ENCODE measurements at places on chromosomes 6 and 20. TPM values are rescaled to one million over a fixed set of nuclear protein-coding genes. Genes with fewer than 3 reads are reported as not detected.

- H3K4me1 ChIP-seq = no peaks in the 10 kb centered on the region
- DNase-seq = no peak
- no peaks in the 10 kb centered on the region for H3K36me3 ChIP-seq
- no peaks in the 10 kb centered on the region for H3K27me3 ChIP-seq
Measured at GRCh38 chr6:26375270-26375669, 7.6 kb upstream of the BTN2A2 start.

DNA sequence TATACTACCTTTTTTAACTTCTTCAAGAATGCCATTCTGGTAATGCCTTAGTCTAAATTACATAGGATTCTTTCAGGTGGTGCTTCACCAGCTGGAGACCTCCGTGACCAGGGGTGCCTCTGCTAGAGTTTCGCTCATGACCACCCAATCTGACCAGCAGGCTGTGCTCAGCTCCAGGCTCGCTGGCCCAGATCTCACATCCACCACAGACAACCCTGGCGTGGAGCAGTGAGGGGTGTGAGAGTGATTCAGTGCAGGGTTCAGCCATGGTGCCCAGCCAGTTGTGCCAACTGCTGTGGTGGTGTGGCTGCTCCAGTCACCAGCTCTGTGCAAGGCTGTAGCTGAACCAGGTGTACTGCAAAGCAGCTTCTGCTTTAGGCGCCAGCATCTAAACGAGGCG lies 198.6 kb downstream of the MMUT start:
- H3K4me3 ChIP-seq = no peak overlapping the region
- H3K27ac ChIP-seq = no peak overlapping the region
- no peak for DNase-seq
- H3K4me1 ChIP-seq = no peaks in the 10 kb centered on the region

DNA sequence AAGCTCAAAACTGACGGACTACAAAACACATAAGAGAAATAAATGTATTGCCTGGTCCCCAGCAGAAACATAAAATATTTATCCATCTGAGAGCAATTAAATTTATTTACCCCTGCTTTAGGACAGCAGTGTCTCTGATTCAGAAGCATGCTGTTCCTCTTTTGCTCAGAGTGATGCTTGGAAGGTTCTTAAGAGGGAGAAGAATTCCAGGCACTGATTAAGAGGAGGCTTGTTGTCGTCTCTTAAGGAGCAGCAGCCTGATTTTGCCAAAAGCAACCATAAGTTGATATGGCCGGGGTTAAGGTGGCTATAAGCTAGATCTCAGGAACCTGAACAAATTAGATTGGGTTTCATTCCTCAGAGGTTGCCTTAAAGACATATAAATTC lies 25.8 kb downstream of the CAP2 start:
- H3K27ac ChIP-seq = peak overlapping the region; percentile 98
- H3K36me3 ChIP-seq = peaks cover 5% of the 10 kb centered on the region
- H3K4me3 ChIP-seq = no peak overlapping the region
- no peaks in the 10 kb centered on the region for H3K27me3 ChIP-seq
- no peak for DNase-seq

The KIAA1755 gene
- 0.38 TPM for total RNA-seq

The XKR7 gene
- not detected for total RNA-seq

- peaks cover 4% of the 10 kb centered on the region for H3K27me3 ChIP-seq
- no peak for DNase-seq
Measured at GRCh38 chr6:34005901-34006531, 139.9 kb downstream of the GRM4 start.

- H3K4me1 ChIP-seq = no peaks in the 10 kb centered on the region
- no peaks in the 10 kb centered on the region for H3K27me3 ChIP-seq
- no peak overlapping the region for H3K4me3 ChIP-seq
- DNase-seq = no peak
Measured at GRCh38 chr6:157282284-157282683, 41.0 kb downstream of the TMEM242 start.

DNA sequence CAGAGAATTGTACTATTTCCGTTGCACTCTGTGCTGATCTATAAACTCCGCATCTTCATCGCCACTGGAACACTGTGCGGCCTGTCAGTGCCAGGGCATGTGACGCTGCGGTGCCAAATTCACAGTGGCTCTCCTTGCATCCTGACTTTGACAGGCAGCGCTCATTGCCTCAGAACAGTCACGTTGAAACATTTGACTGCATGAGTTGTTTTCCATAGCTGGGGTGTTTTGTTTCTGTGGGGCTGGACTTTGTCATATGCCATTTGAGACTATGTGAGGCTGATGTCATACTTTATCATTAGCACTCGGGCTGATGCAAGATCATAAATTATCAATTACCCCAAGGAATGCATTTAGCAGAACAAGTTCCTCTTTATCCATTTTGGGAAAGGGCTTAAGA lies 32.7 kb downstream of the CFAP61 start:
- H3K27ac ChIP-seq = peak overlapping the region; percentile 96
- no peaks in the 10 kb centered on the region for H3K27me3 ChIP-seq
- peak; percentile 97 for DNase-seq
- peak overlapping the region; percentile 47 for H3K4me3 ChIP-seq

- no peak overlapping the region for H3K27ac ChIP-seq
- H3K27me3 ChIP-seq = no peaks in the 10 kb centered on the region
- H3K4me1 ChIP-seq = no peaks in the 10 kb centered on the region
Measured at GRCh38 chr6:139925894-139926641, 551.6 kb upstream of the CITED2 start.

The KCNB1 gene
- total RNA-seq = 7.6 TPM

The MUC22 gene
- total RNA-seq = 0.24 TPM

The GPLD1 gene
- total RNA-seq = 0.07 TPM

GRCh38 chr6:157091856-157092460 lies 231.4 kb downstream of the TMEM242 start:
- no peak for DNase-seq
- H3K27me3 ChIP-seq = no peaks in the 10 kb centered on the region
- no peak overlapping the region for H3K27ac ChIP-seq
- peaks cover 24% of the 10 kb centered on the region for H3K4me1 ChIP-seq
- no peak overlapping the region for H3K4me3 ChIP-seq

The CUTA gene
- total RNA-seq = 116 TPM

GRCh38 chr20:24767623-24768100 lies 181.4 kb upstream of the CST7 start:
- no peak overlapping the region for H3K4me3 ChIP-seq
- H3K36me3 ChIP-seq = no peaks in the 10 kb centered on the region
- H3K27me3 ChIP-seq = no peaks in the 10 kb centered on the region
- H3K4me1 ChIP-seq = no peaks in the 10 kb centered on the region

DNA sequence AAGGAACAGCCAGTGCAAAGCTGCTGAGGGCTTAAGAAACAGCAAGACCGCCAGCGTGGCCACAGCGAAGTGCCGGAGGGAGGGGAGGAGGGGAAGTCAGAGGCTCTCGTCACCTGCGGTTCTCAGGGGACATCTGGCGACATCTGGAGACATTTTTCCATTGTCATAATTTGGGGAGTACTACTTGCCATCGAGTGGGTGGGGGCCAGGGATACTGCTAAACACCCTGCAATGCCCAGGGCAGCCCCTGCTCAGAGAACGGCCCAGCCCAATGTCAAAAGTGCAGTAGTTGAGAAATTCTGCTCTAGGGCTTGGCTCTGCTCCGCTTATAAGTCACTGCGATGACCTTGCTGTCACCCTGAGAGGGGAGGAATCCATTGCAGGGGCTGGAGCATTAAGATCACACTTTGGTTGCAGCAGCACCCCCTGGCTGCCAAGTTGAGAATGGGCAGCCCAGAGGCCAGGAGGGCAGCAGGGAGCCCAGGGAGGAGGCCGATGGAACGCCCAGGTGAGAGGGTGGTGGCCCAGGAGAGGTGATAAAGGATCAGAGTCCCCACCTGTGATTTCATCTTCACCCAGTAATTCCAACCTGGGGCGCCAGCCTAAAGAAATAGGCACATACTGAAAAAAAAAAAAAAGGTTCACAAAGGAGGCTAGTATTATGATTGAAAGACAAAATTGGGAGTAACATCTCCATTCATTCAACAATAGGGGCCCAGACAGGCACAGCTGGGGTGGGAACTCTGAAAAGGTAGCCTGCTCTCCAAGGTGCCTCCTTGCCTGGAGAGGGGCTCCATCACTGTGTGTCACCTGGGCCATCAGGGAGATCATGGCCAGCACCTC lies 218.2 kb downstream of the BMP7 start:
- no peaks in the 10 kb centered on the region for H3K27me3 ChIP-seq
- no peak overlapping the region for H3K27ac ChIP-seq
- no peaks in the 10 kb centered on the region for H3K36me3 ChIP-seq
- H3K4me1 ChIP-seq = no peaks in the 10 kb centered on the region

- no peak overlapping the region for H3K4me3 ChIP-seq
- no peak overlapping the region for H3K27ac ChIP-seq
- H3K27me3 ChIP-seq = no peaks in the 10 kb centered on the region
- H3K4me1 ChIP-seq = no peaks in the 10 kb centered on the region
Measured at GRCh38 chr6:84876723-84877514, 112.5 kb upstream of the TBX18 start.

- no peak overlapping the region for H3K27ac ChIP-seq
- peaks cover 7% of the 10 kb centered on the region for H3K4me1 ChIP-seq
- peaks cover 42% of the 10 kb centered on the region for H3K27me3 ChIP-seq
- H3K4me3 ChIP-seq = peak overlapping the region; percentile 54
Measured at GRCh38 chr6:10837009-10837621, 1.2 kb downstream of the MAK start.

DNA sequence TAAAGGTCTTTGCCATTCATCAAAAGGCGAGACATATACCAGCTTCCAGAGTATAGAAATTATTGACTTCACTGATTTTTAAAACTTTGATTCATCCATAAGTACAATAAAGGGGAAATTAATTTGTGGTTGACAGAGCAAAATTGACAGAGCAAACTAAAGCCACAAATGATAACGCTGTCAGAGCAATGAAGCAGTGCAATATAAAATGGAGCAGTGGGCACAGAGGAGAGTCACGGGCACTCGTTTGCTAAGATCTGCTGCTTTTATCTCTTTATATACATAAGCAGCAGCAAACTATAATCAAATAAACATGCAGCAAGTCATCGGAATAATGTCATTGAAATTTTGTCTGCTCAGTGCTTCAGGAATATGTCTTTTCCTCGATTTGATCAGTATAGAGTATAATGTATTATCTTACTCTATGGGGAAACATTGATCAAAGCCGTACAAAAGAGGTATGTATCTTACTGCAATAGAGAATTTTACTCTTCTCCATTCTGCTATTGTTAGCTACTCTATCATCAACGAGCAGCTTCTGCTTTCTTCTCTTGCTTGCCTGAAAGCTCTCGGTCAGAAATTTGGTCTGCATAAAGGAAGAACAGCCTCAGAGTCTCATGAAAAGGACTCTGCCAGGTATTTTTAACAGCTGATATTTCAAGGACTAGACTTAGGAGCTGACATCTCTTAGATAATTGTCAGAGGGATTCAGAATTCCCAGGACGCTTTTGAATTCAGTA lies 546.0 kb upstream of the ARID1B start:
- H3K4me3 ChIP-seq = no peak overlapping the region
- H3K4me1 ChIP-seq = no peaks in the 10 kb centered on the region
- H3K27me3 ChIP-seq = no peaks in the 10 kb centered on the region
- no peak overlapping the region for H3K27ac ChIP-seq
- H3K36me3 ChIP-seq = no peaks in the 10 kb centered on the region

The PGC gene
- not detected for total RNA-seq

DNA sequence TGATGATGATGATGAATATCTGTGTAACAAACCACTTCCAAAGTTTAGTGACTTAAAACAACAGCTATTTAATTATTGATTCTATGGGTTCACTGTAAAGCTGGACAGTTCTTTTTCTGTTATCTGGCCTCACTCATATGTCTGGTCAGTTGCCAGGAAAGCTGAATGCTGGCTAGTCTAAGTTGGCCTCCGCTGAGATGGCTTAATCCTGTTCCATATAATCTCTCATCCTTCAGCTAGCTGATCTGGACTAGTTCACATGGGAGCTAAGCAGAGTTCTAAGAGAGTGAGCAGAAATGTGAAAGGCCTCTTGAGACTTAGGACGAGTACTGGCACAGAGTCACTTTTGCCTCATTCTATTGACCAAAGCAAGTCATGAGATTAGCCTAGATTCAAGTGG lies 334.7 kb upstream of the FLRT3 start:
- H3K4me3 ChIP-seq = no peak overlapping the region
- H3K27me3 ChIP-seq = no peaks in the 10 kb centered on the region
- H3K4me1 ChIP-seq = no peaks in the 10 kb centered on the region
- no peaks in the 10 kb centered on the region for H3K36me3 ChIP-seq
- no peak overlapping the region for H3K27ac ChIP-seq
- DNase-seq = no peak

DNA sequence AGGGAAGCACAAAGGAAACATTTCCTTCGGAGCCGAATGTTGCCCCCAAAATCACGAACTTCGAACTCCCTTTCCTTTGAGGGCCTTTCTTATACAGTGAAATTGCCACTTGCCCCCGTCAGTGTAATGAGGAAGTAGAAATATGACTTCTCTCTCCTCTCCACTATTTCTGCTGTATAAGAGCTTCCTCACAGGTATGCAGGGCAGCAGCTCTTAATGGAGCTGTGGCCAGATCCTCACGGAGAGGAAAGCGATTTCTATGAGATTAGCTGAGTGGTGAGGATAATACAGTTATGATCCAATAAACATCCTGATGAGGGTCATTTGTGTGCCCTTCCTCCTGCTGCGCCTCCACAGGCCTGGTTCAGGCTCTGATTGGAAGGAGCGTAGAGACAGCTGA lies 10.8 kb upstream of the CPNE5 start:
- no peaks in the 10 kb centered on the region for H3K36me3 ChIP-seq
- peaks cover 34% of the 10 kb centered on the region for H3K4me1 ChIP-seq
- H3K4me3 ChIP-seq = no peak overlapping the region
- H3K27me3 ChIP-seq = no peaks in the 10 kb centered on the region
- H3K27ac ChIP-seq = no peak overlapping the region

The ARMC2 gene
- 0.56 TPM for total RNA-seq

DNA sequence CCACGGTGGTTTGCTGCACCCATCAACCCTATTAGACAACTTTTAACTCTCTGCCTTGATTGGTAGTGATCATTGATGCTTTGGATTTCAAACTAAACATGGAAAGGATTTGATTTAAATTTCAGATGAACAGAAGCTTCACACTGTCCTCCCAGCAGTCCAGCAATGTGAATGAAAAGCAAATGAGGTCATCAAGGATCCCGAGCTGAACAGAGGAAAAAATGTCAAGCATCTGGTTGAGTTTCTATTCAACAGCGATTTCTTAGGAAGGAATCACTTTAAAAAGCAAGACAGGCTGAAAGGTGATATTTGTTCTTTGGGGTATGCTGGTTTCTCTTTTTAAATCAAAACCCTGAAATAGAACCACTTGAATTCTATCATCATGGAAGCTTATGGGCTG lies 10.6 kb upstream of the SAMD3 start:
- H3K36me3 ChIP-seq = no peaks in the 10 kb centered on the region
- H3K4me3 ChIP-seq = no peak overlapping the region
- H3K4me1 ChIP-seq = no peaks in the 10 kb centered on the region
- H3K27me3 ChIP-seq = no peaks in the 10 kb centered on the region
- H3K27ac ChIP-seq = no peak overlapping the region

Data from gastrocnemius medialis (tissue), 4 donors.